ENCODE measurements at places on chromosomes 2 and 18.

DNA sequence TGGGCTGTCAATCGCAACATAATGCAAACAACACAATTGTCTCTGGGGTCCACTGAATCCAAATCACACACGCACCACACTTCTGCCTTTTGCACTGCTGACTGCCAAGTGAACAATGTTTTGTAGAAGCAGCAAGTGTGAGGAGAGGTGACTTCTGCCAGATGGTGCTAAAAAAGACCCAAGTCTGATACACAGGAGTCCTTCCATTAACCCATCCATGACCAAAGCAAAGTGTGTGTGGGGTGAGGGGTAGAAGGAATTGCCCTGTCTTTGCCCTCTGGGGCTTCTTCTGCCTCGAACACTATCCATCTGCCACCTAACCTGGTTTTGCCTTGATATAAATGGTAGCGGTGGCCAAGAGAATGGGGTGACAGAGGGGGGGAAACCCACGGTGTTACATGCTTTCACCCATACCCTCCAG lies 50.0 kb downstream of the C2orf42 start:
- DNase-seq, result no peak

DNA sequence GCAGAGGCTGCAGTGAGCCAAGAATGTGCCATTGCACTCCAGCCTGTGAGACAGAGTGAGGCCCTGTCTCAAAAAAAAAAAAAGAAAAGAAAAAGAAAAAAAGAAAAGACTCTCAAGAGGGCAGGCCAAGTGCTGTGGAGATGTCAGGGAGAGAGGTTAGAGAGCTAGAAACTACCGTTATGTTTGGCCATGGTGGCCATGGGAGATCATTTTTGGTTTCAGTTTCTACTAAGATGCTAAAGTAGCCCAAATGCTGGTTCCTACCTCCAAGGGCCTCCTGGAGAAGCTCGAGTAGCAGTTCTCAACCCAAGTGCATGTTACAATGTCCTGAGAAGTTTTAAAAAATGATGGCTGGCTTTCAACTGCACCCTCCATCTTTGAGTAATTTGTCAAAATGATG lies 47.4 kb upstream of the TCF4 start:
- no peak for DNase-seq

GRCh38 chr2:81589406-81589805 lies 1284.9 kb upstream of the LRRTM1 start:
- no peak for DNase-seq

DNA sequence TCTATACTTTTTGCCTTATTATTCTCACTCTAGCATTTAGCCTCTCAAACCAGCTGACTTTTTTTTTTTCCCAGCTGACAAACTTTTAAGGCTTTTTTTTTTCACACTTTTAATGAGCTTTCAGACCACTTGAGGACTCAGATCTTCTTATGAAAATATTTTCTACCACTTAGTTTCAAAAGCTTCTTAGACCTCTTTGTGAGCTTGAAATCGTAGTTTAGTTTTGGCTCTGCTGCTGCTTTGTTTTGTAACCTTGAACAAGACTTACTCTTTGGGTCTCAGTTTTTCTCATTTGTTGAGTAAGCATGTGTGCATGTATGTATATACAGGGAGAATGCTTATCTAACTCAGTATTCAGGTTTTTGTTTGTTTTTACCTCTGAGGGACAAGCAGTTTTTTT lies 3.5 kb downstream of the NBEAL1 start:
- no peak for DNase-seq

GRCh38 chr2:116717832-116718231 lies 1096.7 kb upstream of the DDX18 start:
- DNase-seq, result no peak
